NCI-H748 treated with DMSO at 0.1 percent for 48 hours (cell line): ENCODE measurements at places on chromosomes 4 and X.
A peak's percentile ranks its signal among the peaks of the same experiment; 100 is the strongest.

- no peak for DNase-seq
Observed at GRCh38 chrX:1292575-1293290, 24.1 kb downstream of the CSF2RA start.

DNA sequence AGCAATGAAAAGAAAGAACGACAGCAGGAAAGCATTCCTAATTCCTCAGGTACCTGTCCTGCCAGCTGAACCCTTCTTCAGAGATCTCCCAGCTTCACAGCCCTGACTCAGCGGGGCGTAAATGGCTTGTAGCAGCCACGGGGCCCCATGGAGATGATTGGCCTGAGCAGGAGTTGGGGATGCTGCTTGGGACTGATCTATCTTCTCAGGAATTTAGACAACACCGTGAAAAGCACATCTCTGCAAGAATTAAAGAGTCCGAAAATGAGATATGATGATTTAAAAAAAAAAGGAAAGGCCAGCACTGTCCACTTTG lies 22.5 kb upstream of the SLC25A4 start:
- no peak for DNase-seq

DNA sequence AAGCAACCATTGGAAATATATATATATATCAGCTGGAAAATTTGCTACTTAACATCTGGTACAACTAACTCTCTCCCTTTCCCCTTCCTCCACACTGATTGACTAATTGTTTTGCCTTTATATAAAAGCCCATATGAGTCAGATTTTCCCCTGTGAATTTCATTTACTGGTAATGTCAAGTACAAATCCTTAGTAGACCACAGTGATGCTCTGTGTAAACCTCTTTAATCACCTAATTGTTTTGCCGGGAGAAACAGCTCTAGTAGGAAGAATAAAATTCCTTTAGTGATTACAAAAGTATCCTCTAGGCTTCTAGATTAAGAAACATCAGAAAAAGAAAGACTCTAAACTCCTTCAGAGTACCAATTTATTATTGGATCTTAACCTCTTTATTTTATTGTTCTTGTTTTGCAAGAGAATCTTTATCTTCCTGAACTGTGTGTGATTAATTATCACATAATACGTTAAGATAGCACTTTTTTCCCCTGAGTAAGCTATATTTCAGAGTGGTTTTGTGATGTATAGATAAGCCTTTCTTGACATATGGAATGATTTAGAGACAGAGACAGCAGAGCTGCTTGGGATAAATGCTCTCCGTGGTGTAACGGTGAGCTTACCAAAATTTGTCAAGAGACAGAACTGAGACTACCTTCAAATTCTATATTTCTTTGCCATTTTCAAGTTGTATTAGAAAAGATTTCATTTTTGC lies 1606.4 kb upstream of the TENM3 start:
- no peak for DNase-seq

DNA sequence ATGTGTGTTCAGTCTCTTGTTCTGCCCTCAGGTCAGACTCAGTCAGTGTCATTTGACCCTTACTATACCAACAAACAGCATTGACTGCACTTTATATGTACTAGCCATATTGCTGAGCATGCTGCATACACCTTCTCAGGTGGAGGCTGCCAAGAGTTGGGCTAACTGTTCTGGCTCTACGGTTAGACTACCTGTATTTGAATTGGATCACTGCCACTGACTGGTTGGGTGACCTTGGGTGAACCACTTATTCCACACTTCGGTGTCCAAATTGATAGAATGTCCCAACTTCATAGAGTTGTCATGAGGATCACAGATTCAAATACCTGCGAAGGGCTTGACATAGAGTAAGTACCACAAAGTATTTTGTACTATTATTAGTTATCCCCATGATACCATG lies 91.2 kb upstream of the GPR50 start:
- DNase-seq, result no peak

GRCh38 chrX:6244666-6245065 lies 16.0 kb upstream of the NLGN4X start:
- no peak for DNase-seq

GRCh38 chr4:85956293-85956945 lies 403.4 kb downstream of the MAPK10 start:
- no peak for DNase-seq

DNA sequence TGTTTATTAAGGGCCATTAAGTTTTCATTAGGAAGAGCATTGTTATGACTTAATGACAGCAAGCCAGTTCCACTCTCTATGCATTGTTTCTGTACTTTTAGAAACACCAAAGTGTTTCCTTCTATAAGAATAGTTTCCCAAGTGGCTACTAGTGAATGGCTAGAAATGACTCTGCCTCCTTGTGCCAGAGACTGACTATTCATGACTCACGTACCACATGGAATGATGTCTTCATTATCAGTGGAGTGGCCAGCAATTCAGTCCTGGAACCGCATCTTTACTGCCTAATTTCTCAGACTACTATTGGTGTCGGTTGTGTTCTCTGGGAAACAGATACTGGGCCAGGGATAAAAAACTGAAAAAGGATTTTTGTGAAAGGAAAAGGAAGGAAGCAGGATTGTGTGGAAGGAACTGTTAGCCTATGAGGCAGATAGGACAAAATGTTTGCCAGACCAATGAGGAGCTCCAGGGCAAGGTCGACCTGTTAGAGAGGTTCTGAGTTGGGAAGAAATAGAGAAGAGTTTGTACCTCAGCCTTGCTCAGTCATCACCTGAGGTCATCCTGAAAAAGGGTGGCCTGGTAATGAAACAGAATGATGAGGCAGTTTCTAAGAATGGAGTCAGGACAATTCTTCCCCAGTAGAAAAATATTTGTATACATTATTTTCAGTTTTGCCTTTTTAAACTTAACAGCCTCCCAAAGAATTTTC lies 218.6 kb downstream of the SPCS3 start:
- DNase-seq, result no peak

GRCh38 chr4:124658795-124659194 lies 53.7 kb downstream of the ANKRD50 start:
- no peak for DNase-seq

GRCh38 chrX:39484159-39485068 lies 613.3 kb downstream of the BCOR start:
- no peak for DNase-seq

- no peak for DNase-seq
Observed at GRCh38 chr4:98522636-98523395, 135.6 kb downstream of the TSPAN5 start.

- DNase-seq, result no peak
Observed at GRCh38 chrX:148691456-148691855, 191.0 kb downstream of the AFF2 start.

DNA sequence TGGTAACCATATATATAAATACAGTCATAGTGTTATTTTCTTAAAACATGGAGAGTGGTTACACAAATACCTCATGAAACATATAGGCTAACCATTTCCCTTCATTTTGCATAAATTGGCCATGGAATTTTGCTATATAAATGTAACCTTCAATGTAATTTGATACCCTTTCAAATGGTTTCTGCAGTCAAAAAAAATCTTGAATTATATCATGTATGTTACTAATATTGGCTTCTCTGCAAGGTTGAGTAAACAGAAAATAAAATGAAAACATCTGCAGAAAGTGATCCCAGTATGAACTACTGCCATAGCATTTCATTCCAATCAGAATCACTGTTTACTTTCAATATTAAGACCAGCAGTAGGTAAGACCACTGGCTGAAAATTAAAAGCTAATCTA lies 1165.9 kb upstream of the TENM3 start:
- no peak for DNase-seq

DNA sequence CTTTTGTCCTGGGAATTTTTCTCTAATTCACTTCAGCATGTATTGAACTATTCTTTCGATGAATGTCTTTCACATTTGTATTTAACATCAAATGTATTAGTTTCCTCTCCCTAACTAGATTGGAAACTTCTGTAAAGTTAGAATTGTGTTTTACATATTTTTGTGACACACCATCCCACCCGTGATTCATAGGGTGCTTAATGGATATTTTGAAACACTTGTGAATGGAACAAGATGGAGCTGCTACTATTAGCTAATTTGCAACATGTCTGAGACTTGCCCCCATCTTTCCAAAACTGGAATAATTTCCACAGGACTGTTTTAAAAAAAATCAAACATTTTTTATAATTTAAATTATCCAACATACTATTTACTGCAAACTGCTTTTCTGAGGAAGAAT lies 30.2 kb upstream of the GNPDA2 start:
- no peak for DNase-seq

DNA sequence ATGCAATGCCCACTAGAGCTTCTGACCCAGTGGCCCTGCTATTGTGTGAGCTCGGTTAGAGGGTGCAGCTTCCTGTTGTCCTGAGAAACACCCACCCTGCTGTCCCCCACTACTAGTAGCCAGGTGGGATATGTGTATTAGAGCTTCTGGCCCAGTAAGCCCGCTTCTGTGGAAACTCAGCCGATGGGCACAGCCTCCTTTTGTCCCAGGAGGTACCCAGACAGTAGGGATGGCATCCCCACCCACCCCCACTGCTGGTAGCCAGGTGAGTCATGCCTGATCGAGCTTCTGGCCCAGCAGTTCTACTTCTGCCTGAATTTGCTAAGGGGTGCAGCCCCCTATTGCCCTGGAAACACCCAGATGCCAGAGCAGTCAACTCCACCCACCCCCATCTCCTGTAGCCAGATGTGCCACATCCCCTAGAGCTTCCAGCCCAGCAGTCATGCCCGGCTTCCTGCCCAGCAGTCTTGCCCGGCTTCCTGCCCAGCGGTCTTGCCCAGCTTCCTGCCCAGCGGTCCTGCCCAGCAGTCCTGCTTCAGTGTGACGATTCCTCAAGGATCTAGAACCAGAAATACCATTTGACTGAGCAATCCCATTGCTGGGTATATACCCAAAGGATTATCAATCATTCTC lies 162.7 kb upstream of the KLF8 start:
- no peak for DNase-seq

GRCh38 chr4:25651682-25652081 lies 4.0 kb upstream of the SLC34A2 start:
- DNase-seq, result no peak

- no peak for DNase-seq
Observed at GRCh38 chr4:97003715-97004114, 1139.6 kb downstream of the STPG2 start.

DNA sequence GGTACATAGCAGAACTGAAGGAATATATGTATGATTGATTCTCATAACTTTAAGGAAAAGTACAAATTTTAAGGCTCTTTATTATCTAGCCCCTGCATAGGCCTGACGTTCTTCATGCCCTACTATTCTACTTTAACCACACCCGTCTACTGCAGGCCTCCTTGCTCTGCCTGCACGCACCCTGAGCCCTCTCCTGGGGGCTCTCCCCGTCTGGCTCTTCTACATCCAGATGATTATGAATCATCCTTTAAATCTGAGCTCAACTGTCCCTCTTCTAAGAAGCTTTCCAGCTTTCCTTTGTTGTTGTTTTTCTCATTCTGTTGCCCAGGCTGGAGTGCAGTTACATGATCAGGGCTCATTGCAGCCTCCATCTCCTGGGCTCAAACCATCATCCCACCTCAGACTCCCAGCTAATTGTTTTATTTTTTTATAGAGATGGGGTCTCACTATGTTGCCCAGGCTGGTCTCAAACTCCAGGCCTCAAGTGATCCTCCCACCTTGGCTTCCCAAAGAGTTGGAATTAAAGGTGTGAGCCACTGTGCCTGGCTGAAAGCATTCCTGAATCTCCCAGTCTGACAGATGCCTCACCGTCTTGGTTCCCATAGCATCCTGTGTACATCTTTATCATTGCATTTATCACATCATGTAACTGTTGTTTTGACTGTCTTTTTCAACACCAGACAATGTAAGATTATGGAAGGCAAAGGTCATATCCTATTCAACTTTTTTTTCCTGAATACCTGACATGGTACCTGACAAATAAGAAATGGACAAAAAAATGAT lies 89.2 kb downstream of the WDFY3 start:
- no peak for DNase-seq

- DNase-seq, result no peak
Observed at GRCh38 chrX:69389101-69389501, 115.0 kb upstream of the NALF2 start.

- no peak for DNase-seq
Observed at GRCh38 chr4:1277667-1278665, 11.7 kb upstream of the MAEA start.

- DNase-seq, result no peak
Observed at GRCh38 chr4:142715727-142716126, 130.4 kb downstream of the INPP4B start.

DNA sequence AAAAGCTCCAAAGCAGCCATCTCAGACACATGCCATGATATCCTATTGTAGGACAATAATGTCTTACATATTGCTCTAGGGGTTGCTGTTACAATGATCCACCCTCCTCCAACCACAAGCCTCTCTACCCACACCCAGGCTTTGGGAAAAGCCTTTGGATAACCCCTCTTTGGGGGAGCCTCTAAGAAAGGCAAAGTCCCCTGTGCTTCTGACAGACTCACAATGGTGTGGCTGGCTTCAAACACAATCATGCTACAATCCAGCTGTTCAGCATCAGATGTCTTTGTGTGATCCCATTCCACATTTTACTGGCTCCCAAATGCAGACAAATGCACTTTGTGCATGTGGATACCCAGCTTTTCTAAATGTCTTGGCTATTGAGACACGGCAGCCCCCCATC lies 65.9 kb upstream of the CAPN6 start:
- no peak for DNase-seq

DNA sequence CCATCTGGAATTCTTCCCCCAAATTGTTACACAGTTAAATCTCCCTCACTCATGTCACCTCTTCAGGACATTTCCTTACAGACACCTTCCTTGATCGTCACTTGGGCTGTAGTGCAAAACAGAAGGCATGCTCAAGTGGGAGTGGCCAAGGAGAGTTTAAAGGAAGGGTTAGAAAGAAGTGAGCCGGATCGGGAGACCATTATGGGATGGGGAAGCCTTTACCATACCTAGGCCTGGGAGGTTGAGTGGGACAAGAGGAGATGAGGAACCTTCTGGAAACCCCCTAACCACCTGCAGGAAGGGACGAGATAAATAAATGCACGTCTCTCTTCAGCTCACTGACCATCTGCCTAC lies 102.7 kb downstream of the UCHL1 start:
- DNase-seq, result peak; percentile 27

DNA sequence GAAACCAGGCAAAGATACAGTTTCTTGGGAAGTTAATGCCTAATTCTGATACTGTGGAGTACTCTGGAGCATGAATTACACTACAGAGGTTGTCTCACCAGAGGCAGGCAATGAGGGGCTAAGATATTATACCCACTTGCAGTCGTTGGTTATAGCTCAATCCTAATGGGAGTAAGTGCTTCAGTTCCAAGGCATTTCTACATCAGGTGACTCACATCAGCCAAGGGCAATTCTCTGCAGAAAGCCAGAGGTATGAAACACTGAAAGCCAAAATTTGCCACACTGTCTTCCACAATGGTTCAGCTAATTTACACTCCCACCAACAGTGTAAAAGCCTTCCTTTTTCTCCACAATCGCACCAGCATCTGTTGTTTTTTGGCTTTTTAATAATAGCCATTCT lies 174.0 kb upstream of the IL15 start:
- DNase-seq, result no peak

- DNase-seq, result no peak
Observed at GRCh38 chrX:13911586-13911985, 94.7 kb upstream of the GPM6B start.

DNA sequence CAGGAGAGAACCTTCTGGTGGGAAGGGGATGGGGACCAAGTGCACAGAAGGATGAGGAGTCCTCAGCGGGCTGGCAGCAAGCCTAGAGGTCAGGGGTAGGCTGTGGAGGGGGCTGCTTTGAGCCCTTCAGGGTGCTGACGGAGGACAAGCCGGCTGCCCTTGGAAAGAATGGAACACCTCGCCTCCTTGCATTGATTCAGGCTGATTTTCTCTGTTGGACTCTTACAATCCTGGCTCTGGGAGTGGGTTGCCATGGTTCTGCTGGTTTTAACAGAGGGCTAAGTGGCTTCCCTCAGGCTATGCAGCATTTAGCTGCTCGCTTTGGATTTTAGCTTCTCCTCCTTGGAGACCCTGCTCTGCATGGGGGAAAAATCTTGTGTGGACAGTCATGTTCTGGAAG lies 49.4 kb upstream of the CHRNA9 start:
- DNase-seq, result no peak
